SK-MEL-5 (cell line): ENCODE measurements at places on chromosomes 6 and 20.

GRCh38 chr6:73519926-73520687, 725 bp downstream of the EEF1A1 start:
- peak; percentile 76 for DNase-seq

- DNase-seq, result peak; percentile 14
Observed at GRCh38 chr6:95543798-95544197, 33.5 kb upstream of the MANEA start.

DNA sequence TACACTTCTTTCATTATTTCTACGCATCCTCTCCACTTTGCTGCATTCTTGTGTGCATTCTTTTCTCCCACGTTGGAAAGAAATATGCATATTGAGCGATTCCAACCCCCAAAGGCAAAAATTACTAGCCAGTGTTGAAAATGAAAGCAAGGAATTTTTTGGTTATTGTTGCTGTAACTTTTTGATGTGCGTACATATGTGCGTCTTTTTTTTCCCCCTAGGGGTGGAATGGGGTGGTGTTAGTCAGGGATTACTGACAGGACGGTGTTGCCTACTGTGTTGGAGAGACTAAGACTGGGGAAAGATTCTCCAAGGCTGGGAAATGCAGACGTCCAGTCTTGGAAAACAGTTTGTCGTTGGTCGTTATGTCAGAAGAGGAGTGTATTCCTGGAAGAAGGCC, 44.2 kb upstream of the ESR1 start:
- DNase-seq, result peak; percentile 57

GRCh38 chr6:115468272-115469005, 592.3 kb downstream of the FRK start:
- no peak for DNase-seq

DNA sequence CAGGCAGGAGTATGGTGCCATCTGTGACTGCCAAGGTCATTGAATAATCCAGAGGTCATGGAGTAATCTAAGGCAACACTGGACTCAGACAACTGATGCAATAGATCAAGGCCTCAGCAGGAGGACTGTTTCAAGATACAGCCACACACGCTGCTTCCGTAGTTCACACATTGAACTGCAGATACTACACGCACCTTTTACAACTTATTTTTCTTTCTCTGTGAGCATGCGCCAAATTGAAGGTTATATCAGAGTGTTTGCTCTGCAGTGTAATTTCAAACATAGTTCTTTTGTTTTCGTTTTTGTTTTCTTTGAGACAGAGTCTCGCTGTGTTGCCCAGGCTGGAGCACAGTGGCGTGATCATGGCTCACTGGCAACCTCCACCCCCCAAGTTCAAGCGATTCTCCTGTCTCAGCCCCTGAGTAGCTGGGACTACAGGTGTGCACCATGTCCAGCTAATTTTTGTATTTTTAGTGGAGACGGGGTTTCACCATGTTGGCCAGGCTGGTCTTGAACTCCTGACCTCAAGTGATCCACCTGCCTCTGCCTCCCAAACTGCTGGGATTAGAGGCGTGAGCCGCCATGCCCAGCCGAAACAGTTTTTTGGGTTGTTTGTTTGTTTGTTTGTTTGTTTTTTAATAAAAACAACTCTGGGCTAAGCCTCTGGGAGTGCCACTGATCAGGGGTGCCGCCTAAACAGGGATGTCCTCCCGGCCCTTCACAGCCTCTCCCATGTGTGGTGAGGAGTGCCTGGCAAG, 96.6 kb upstream of the NAA20 start:
- DNase-seq, result no peak

DNA sequence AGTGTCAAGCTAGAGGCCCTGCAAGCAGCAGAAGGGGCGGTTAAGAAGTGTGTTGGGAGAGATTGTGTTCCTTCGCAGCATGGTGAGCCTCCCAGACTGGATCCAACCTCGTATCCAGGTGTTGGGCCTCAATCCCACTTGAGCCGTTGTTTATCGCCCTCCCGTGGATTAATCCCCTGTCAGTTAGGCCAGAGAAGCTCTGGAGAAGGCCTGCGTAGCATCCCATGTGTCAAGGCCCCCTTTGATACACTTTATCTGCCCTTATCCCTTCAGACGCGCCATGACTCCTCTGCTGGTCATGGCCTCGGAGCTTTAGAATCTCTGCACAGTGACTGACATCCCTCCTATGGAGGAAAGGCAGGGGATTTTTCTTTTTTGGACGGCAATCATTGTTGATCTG, 181.0 kb downstream of the ZFP64 start:
- no peak for DNase-seq

DNA sequence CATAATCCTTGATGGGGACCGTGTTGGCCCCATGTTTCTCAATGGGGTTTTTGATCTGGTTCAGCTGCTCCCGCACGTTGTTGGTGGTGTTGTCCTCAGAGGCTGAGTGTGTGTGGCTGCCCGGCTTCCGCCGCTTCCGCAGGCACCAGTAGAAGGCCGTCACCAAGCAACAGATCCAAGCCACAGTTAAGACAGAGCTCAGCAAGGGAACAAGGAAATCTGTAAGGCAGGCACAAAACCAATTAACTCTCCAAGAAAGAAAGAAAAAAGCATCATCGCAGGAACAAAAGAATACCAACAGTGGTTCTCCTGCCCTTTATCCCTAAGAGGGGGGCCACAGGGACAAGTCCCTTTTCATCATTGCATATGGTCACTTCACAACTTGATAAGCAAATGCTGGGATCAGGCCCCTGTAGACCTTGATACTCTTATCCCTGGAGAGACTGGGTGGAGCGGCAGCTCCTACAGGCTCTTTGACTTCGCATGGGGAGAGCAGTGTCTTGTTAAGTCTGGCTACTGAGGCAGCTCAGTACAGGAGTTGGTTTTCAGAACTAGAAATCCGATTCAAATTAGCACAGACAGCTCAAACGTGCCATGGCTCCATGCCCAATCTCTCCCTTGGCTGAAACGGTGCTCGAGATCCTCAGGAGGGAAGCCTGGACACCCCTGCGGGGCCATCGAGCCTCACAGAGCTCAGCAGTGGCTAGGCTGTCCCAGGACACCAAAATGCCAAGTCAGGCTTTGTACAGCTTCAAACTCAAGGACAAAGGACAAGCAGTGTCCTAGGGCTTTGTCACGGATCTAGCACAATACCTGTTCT, 33.9 kb downstream of the JAG1 start:
- DNase-seq, result no peak

GRCh38 chr6:67802771-67803170, 832.3 kb upstream of the ADGRB3 start:
- DNase-seq, result no peak

GRCh38 chr6:154170106-154170505, 131.1 kb downstream of the OPRM1 start:
- no peak for DNase-seq

DNA sequence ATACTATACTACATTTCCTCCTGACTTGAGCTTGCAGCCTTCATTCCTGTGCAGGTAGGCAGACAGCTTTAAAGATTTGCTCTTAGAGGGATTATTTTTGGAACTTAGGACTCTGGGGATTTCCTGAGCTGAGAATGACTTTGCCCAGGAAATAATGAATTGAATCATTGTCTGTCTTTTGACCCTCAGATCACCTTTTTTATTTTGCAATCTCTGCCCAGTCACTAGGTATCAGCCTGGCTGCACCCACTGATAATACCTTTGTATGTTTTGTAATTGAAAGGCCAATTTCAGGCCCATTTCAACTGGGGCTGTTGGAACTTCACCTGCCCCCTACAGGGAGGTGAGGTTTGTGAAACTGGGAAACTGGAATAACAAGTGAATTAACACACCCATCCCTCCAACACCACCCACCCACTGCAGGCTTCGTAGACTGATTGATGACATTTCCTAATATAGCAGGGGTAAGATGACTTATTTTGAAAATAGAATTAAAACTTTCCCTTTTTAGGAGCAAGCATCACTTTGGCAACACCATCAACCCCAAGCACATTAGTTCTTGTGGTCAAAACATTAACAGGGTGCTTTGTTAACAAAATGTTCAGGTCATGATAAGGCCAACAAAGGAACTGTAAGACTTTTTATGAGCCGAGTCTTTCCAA, 157.1 kb upstream of the CENPW start:
- DNase-seq, result no peak

DNA sequence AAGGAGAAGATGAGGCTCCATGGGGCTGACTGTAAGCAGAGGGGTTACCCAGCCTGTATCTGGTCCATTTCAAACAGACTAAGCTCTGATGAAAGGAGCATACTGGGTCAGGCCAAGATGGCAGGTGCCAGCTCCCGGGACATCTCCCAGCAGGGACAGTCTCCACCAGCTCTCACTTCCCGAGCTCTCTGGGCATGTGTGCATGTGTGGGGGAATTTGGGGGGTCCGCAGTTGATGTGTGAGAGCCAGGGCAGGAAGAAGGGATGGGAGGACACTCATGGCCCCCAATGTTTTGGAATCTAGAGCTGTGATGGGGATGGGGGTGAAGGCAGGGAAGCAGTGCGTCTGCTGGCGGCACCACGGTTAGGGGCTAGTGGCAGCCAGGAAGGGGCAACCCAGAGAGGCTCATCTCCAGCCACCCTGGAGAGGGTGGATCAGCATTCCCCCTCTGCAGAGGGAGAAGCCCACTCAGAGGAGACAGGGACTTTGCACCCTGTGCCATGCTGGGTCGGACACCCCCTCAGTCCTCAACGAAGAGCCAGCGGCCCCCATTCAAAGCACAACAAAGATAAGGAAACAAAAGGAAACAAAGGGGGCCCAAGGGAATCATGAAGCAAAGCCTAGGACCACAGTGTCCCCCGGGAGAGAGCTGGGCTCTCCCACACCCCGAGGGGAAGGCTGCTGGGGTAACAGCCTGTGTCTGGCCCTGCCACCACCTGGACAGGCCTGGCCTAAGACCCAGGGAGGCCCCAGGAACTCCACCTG, 52.4 kb downstream of the DSTN start:
- no peak for DNase-seq

GRCh38 chr6:107318100-107318736, 141.1 kb downstream of the PDSS2 start:
- peak; percentile 75 for DNase-seq

DNA sequence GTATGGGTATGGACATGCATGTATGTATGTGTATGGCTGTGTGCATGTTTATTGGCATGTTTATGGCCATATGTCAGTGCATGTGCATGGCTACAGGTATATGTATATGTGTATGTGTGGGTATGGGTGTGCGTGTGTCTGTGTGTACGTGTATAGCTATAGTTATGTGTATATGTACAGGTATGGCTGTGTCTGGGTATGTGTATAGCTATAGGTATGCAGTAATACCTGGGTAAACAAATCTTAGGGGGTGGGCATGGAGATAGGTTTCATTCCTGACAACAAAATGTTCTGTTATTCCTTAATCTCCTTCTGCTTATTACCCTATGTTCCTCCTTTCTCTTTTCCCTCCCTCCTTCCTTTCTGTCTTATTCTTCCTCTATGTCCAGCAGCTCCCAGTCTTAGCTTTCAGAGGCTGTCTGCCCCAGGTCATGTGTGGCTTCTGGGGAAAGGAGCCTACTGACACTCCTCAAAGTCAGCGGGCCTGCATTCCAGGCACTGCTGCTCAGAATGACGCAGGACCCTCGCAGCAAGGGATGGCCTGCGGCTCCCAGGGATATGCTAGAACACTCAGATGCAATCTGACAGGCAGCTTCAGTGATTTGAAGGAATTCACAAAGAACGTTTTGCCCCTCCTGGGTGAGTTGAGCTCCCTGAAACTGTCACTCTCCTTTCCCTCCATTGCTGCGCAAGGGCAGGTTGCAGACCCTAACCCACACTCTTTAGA, 139.3 kb upstream of the PHACTR1 start:
- DNase-seq, result no peak

- no peak for DNase-seq
Observed at GRCh38 chr6:118843685-118844390, 50.1 kb upstream of the ASF1A start.

DNA sequence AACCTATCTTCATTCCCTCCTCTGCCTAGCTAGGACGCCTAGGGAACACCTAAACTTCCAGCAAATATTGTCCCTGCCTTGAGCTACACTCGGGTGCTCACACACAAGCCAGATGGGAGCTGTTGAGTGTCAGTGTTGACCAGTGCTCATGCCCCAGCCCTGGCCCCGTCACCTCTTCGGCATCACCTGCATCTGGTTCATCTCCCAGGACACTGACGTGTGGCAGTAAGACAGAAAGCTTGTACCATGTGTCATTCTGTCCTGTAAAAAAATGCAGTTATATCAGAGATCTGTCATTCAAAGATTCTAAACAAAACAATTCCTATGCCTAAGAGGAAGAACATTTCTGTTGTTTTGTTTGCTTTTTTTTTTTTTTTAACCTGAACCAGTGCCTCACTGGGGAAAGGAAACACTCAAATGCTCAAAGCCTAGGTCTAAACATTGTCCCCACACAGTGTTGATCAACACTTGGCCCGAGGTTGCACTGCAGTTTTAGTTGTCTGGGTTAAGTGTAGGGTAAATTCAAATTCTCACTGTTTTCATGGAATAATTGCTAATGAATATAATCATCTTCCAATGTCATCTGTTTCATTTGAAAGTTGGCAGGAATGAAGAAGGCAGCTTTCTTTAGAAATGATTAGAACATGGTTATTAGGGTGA, 102.7 kb upstream of the SASH1 start:
- DNase-seq, result no peak

DNA sequence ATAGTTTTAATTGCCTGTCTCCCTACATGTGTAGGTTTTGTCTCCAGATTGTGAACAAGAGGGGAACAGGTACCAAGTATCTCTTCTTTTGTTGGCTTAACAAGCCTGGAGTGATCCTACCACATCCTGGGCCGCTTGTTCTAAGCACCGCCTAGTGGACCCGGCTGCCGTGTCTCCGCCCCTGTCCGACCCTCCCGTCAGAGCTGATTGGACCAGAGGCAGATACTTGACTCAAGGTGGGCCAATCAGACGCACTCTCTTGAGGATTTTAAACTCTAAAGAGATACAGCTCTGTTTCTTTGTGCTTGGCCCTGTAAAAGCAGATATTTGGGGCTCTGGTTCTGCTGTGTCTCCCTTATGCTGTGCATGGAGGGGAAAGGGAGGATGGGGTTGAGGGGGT, 68.2 kb downstream of the PRDM1 start:
- DNase-seq, result no peak

- no peak for DNase-seq
Observed at GRCh38 chr6:96613291-96613999, 50.5 kb downstream of the FHL5 start.

DNA sequence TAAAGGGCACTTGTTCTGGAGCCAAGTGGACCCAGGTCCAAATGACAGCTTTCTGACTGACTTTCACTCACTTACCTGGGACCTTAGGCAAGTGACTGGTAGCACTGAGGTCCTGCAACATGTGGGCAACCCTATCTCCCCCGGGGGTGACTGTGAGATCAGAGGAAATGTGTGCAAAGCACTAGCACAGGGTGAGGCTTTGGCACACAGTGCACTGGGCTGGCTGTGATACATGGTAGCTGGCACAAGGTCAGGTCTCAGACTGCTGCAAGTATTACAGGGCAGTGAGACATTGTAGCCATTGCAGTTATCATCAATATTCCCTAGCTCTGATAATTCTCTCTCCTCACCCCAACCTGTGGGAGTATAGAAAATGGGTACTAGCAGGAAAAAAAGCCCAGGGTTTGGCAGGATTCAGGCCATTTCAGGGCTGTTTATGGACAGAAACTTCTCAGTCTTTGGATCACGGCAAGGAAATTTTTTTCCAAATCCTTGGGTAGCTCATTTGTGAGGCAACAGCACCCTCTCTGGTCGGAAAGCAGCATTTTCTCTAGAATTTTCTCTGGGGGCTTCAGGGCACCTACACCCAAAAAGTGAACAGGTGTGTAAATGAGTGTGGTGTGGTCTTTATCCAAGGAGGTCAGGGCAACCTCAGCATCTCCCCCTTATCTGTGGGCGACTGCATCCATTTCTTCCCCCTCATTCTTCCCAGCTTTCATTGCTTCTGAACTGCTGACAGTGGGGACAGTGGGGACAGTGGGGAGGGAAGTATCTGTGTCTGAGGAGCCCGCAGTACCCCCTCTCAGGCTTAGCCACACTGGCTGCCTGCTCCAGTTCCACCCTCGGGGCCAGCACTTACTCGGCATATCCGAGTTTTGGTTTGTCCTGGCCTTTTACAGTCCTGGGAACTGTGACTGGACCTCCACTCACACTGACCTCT, 148.7 kb upstream of the PHACTR3 start:
- peak; percentile 54 for DNase-seq
